Activated CD4-positive, alpha-beta T cell treated with anti-CD3 and anti-CD28 coated beads, Interleukin-2, amount 50 U/mL, for 16 hours (primary cell): ENCODE measurements at places on chromosomes 7 and 10.

DNA sequence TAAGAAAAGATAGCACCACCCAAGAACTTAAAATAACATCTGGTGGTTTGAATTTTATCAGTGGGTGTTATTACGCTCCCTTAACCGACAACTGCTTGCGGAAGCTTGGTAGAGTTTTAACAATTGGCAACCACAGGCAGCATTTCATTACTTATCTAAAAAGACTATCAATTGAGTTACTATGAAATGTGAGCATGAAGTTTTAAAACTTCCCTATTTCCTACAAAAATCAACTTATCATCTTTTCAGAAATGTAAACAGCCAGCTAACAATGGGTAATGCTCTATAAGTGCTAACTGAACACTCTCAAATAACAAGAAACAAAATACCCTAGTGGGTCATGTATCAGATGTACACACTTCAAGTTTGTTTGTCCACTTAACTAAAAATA lies 68.8 kb downstream of the OSBPL3 start:
- DNase-seq = peak; percentile 69

DNA sequence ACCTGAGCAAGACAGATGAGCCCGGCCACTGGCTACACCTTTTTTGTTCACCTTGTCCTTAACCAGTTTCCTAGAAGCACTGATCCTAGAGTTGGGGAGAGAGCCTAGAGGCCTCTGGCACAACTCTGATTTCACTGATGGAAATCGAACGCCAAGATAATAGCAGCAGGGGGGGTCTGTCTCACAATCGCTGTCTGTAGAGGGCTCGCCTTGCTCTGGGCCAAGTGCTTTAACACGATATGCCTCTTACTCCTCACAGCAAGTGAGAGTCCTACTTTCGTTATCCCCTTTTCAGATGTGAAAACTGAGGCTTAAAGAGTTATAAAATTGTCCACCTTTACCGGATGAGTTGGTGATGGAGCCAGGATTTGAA lies 472 bp downstream of the RASSF4 start:
- DNase-seq = no peak

DNA sequence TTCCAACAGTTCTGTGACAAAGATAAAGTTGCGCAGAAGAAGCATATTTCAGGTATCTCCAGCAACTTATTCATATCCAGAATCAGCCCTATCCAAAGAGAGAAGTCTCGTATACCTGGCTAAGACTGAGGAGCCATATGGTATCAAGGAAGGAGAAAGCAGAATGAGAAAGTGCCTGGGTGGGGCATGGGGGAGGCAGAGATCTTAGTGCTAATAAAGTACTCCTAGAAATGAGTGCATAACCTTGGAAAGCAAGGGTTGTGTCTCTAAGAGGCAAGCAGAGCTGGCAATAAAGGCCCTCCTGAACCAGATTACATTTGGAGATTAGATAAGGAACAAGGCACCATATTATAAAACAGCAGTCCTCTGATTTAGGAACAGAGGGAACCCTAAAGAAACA lies 12.7 kb downstream of the TASOR2 start:
- no peak for DNase-seq

DNA sequence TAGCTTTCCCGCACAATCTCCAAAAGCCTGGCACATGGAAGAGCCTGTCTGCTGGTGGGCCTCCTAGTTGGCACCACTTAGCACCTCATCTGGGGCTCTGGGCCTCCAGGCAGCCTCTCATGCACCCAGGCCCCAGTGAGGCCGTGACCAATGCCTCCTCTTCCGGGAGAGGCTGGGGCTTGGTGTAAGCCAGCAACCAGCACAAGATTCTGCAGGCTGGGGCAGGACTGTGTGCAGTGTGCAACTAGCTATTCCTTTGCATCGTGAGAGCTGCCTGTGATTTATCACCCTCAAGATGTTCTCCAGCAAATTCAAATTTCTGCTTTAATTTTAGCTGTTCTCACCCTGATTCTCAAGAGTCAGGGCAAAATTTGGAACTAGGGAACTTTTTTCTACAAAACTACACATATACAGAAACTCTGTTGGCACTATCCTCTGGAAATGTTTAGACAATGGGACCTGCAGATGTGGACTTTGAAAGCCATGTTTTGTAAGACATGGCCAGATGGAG lies 603.7 kb upstream of the MKI67 start:
- DNase-seq = no peak

DNA sequence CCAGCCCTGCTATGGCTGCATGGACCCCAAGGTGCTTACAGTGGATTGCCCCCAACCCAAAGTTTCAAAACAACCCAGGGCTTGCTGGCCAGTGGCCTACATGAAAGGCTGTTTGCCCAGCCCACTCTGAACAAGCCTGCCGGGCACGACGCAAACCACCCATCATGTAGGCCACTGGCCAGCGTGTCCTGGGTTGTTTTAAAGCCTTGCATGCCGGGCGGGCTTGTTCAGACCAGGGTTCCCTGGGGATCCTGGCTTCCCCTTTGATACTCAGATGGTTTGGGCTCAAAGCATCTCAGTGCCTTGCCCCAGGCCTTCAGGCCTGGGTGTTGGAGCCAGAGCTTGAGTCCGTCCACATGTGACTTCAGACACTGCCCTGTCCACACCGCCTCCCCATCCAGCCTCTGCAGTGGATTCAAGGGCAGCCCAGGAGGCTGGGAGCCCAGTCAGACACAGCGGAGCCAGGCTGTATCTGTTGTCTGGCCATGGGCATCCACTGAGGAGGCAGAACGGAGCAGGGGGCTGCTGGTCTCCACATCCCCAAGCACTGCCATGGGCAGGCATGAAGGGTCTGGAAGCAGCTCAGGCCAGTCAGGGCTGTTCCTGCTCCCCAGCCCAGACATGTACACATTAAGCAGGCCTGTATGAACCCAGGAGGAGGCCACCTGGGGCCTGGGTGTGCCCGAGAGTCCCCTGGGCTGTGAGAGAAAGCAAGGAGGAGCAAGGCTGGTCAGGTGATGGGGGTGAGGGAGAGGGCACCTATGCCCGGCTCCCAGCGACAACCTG lies 4.0 kb upstream of the ADIRF start:
- DNase-seq = no peak

DNA sequence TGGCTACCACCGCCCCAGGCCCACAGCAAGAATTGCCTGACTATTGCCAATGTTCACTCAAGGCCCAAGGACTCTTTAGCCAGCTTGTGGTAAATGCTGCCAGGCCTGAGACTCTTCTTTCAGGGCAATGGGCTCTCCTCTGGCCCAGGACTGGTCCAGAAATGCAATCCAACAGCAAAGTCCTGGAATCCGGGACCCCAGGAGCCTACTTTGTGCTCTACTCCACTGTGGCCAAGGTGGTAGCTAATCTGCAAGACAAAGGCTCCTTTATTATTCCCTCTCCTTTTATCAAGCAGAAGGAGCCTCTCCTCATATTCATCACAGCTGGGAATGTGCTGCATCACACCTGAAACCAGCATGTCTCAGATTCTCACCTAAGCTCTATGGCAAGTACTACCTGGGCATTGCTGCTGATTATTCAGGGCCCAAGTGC lies 107.6 kb upstream of the PRSS58 start:
- no peak for DNase-seq

GRCh38 chr7:100079024-100079560 lies 2.4 kb downstream of the ZNF3 start:
- DNase-seq = no peak

GRCh38 chr10:36506697-36507496 lies 618.5 kb upstream of the ANKRD30A start:
- DNase-seq = no peak
